ENCODE measurements at places on chromosomes 4 and X.

DNA sequence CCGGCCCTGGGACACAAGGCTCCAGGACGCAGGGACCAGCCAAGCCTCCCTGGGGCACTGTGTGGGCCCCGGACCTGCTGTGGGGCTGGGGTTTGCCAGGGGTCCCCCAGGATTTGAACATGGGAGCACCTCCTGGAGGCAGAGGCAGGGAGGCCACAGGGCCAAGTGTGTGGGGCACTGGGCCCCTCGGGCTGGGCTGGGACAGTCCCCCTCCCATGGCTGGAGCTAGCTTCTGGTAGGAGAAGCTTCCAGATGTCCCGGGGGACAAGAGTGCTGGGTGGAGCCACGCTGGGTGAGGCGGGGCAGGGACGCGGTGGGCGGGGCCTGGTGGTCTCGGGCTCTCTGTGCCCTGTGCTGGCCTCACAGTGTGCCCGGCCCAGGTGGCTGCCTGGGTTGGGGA, 18.6 kb downstream of the FGFRL1 start:
- no peak for DNase-seq

GRCh38 chrX:66021765-66022631, 17.9 kb downstream of the VSIG4 start:
- DNase-seq: no peak

GRCh38 chr4:109044431-109044830, 258.0 kb downstream of the COL25A1 start:
- no peak for DNase-seq

GRCh38 chrX:129682979-129683378, 28.2 kb upstream of the APLN start:
- DNase-seq: no peak

DNA sequence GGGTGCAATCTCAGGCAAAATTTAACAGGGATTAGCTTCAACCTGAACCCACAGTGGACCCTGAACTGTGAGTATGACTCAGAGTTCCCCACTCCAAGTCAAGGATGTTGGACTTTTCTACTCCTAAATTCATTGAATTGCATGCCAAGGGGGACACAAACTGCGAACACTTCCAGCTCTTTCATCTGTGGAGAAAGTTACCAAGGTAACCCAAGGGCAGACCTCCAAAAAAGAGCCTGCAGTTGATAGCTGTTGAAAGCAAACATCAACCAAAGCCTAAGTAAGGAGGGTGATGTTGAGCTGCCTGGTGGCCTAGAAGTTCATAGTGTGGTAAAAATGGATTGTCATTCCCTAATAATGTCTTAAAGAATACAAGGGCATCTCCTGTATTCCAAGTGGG, 1242.9 kb downstream of the C4orf33 start:
- no peak for DNase-seq

DNA sequence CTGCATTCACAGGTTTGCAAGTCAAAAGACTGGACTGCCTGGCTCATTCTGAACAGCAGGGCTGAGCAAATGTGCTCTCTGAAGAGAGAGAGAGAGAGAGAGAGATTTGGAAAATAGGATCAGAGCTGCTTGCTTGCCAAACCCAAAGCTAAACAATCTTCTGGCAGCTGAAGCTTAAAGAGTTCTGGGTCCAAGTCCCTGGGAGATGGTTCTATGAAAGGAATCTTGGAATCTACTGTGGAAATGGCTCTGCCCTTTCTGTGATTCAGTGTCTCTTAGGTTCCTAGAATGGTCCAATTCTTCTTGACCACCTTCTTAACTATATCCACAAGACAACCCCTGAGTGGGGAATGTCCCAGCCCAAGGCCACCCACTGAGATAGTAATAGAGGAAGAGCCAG, 66.1 kb upstream of the EFNB1 start:
- DNase-seq: no peak

GRCh38 chr4:40562208-40562607, 67.5 kb downstream of the RBM47 start:
- DNase-seq: no peak

DNA sequence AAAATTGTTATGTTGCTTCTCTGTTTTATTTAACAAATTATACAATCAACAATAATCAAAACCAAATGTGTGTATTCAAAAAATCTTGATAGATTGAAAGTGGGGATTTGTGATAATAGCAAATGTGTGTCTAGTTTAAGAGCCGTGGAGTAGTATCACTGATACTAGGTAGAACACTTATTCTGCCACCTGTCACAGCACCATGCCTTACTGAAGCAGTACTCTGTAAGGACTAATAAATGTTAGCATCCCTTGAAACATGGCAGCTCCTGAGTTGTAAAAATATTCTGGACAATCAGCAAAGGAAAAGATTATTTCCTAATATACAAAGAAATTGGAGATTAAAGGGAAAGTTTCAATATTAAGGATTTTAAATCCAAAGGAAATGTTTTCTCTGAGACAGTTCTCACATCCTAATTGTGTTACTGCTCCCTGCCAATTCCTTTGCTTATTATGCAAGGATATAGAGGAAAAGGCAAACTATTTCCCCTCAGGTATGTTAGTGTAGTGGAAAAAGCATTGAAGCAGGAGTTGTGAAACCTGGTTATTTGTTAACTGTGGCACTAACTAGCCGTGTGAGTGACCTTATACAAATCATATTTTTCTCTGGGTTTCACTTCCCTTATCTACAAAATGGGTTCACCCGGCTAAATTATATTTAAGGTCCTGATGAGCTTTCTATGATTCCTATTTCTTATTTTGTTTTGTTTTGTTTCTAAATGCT, 303.1 kb downstream of the ARHGAP24 start:
- DNase-seq: no peak

DNA sequence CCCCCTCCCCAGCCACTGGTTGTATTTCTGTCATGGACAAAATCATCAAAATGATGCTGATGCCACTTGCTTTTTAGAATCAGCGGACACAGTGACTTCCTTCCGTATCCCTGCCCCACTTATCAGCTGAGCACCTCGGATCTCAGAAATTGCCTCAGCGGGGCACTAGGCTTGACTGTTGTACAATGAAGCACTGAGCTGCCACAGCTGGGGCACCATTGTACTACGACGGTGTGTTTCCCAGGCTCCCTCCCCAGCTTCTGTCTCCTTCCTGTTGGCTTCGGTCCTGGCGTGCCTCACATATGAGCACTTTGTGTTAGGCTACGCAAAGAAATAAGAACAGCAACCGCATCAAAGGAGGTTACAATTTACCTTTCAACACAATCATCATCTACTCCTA, 82.4 kb downstream of the F11 start:
- DNase-seq: no peak
